ENCODE measurements at places on chromosomes 6 and 20.
A peak's percentile ranks its signal among the peaks of the same experiment; 100 is the strongest.

DNA sequence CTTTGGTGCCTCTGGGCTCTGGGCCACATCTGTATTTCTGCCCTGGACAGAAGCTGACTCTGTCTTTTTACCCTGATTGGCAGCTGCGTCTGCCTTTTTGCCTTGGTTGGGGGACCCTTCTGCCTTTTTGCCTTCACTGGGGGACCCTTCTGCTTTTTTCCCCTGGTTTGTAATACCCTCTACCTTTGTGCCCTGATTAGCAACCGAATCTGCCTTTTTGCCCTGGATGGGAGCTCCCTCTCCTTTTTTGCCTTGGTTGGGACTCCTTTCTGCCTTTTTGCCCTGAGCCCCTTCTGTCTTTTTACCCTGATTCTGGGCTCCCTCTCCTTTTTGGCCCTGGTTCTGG lies 23.4 kb downstream of the RRBP1 start:
- DNase-seq, result no peak

- DNase-seq, result no peak
Measured at GRCh38 chr20:4370851-4371250, 350.9 kb upstream of the PRND start.

DNA sequence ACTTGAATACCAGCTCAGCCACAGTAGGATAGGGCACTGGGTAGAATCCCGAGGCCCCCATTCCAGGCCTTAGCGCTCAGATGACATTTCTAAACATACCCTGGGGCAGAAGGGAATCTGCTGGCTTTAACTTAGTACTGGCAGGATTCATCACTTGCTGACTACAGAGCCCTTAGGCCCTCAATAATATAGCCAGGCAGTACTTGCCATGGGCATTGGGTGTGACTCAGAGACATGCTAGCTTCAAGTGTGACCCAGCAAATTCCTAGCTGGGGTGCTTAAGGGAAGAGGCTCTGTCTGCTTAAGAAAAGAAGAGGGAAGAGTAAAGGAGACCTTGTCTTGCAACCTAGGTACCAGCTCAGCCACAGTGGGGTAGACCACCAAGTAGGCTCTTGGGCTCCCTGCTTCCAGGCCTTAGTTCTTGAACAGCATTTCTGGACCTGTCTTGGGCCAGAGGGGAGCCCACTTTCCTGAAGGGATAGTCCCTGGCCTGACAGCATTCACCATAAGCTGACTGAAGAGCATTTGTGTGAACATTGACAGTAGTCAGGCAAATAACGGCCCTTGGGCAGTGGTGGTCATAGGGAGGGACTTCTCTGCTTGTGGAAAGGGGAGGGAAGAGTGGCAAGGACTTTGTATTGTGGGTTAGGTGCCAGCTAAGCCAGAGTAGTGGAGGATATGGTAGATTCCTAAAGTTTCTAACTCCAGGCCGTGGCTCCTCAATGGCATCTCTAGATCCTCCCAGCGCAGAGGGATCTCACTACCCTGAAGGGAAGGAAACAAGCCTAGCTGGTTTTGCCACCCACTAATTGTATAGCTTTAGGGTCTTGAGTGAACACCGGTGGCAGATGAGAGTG lies 48.5 kb upstream of the HACE1 start:
- DNase-seq, result no peak

- DNase-seq, result no peak
Measured at GRCh38 chr6:166387642-166388289, 5.0 kb upstream of the MPC1 start.

DNA sequence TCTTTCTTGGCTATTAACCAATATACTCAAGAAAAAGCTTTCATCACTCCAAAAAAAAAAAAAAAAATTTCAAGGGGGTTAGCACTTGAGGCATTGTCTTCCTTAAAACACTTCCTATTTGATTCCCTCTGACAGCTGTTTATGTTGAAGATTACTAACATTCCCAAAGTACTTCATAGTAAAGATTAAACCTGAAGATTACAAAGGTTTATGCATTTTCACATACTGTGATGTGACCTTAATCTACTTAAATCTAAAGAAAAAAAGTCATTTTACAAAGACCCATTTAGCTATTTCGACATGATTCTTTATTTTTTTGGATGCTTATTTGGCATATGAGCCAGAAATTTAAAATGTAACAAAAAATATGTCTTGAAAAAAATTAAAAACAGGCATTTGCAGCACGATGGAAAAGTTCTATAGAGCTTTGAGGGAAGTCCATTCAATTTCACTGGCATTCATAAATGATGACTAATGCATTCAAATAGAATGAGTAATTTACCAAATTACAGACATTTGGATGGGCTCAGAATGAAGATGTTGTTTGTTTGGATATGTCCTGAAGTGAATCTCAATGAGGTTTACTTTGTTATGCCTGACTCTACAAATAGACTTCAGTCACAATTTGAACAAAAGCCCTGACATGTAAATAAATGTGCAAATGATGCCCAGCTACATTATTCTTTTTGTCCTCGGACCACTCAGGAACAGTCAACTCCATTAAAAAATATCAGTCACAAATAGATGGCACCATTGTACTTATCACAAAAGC lies 674.6 kb upstream of the MARCKS start:
- DNase-seq, result peak; percentile 3

GRCh38 chr6:73339340-73339739 lies 14.7 kb downstream of the DPPA5 start:
- peak; percentile 65 for DNase-seq

DNA sequence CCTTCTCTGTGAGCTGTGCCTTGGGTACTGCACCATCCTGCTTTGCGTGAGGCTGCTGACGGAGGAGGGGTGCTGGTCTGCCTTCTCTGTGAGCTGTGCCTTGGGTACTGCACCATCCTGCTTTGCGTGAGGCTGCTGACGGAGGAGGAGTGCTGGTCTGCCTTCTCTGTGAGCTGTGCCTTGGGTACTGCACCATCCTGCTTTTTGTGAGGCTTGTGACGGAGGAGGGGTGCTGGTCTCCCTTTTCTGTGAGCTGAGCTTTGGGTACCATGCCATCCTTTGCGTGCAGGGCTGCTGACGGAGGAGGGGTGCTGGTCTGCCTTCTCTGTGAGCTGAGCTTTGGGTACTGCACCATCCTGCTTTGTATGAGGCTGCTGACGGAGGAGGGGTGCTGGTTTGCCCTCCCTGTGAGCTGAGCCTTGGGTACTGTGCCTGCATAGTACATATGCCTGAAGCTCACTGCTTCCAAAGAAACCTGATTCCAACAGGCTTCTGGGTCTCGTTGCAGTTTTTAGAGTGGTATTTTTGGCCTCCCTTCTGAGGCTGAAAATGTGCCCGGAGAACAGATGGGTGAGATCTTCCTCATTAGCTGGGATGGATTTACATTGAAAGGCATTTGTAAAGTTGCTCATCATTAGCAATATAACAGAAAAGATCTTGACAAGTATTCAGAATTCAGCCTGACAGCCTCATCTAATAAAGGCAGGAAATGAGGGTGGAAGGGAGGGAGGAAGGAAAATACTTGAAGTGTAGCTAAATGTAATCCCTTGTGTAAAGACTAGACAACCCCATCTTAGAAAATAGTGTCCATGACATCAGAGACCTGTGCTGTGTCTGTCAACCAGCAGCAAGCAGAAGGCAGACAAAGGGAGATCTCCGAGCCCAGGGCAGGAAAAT lies 46.8 kb upstream of the UNC93A start:
- DNase-seq, result no peak

DNA sequence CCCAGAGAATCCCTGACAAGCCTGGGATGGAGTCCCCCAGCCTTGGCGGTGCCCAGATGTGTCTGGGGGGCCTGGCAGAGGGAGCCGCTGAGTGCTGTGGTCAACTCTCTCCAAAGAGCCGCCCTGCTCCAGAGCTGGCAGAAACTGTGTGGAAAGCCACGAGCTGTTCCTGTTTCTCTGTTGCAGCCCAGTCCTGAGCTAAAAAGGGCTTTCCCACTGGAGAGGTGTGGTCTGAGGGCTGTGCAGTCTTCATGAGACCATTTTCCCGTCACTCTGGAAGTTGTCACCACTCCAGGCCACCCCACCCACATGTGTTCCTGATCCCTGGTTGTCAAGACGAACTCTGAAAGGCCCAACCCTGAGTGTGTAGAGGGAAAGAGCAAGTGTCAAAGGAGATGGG lies 99.7 kb upstream of the KCNK16 start:
- DNase-seq, result no peak

All from H54 (cell line).